Myometrial cell (primary cell): ENCODE measurements at places on chromosomes 6 and 20. TPM values are rescaled to one million over a fixed set of nuclear protein-coding genes. Genes with fewer than 3 reads are reported as not detected.

Gene CST4
- total RNA-seq = not detected in 2 replicates

Gene CDH4
- 10.6 and 13.8 TPM in 2 replicates for total RNA-seq

Gene LINC00237
- total RNA-seq = not detected in 2 replicates

Gene C6orf52
- total RNA-seq = 0.71 TPM in 1 of 2 replicates, not detected in the other

Gene TTK
- 20.5 and 30.3 TPM in 2 replicates for total RNA-seq

Gene LY6G6D
- not detected in 2 replicates for total RNA-seq

Gene ZHX3
- total RNA-seq = 21.6 and 24.8 TPM in 2 replicates

Gene FABP7
- total RNA-seq = not detected in 2 replicates

Gene CDSN
- total RNA-seq = not detected in 2 replicates

Gene LTB
- total RNA-seq = not detected in 2 replicates

Gene SIM1
- total RNA-seq = not detected in 2 replicates

Gene NMBR
- not detected in 2 replicates for total RNA-seq

Gene PYGB
- 240 and 241 TPM in 2 replicates for total RNA-seq

Gene BPI
- not detected in 2 replicates for total RNA-seq

Gene SYCP2L
- not detected in 2 replicates for total RNA-seq

Gene RAET1L
- not detected in 2 replicates for total RNA-seq

Gene MAFB
- 0.71 TPM in 1 of 2 replicates, not detected in the other for total RNA-seq

Gene RSPO3
- total RNA-seq = not detected in 2 replicates

Gene BANF2
- total RNA-seq = not detected in 2 replicates

Gene JPH2
- 1.4 and 2.1 TPM in 2 replicates for total RNA-seq

Gene MATN4
- total RNA-seq = not detected in 2 replicates

Gene TMEM170B
- total RNA-seq = under 0.01 and 0.35 TPM in 2 replicates

Gene TRAPPC3L
- not detected in 2 replicates for total RNA-seq

Gene NR2E1
- total RNA-seq = not detected in 2 replicates

Gene MANEA
- 10.4 and 11.9 TPM in 2 replicates for total RNA-seq

Gene SLC22A16
- total RNA-seq = 1.1 TPM in 1 of 2 replicates, not detected in the other

Gene TGM3
- total RNA-seq = not detected in 2 replicates

Gene TAGAP
- total RNA-seq = not detected in 2 replicates
